ENCODE measurements at places on chromosomes 13 and 19. TPM values are rescaled to one million over a fixed set of nuclear protein-coding genes. Genes with fewer than 3 reads are reported as not detected.

DNA sequence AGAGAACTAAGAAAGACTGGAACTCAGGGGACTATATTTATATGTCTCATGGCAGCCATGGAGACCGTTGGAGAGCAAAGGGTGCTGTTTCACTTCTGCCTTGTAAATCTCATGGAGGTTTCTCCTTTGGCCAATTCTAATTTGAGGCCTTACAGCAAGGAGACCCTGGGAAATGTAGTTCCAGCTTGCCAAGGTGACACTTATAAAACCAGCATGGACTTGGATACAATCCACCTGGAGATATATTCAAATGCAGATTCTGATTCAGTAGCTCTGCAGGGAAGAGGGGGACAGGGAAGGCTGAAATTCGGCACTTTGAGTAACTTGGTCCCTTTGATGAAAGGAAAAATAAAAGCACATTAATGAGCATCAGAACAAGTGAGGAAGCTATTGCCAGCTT is 90.0 kb downstream of the OXGR1 start:
- no peak overlapping the region for H3K4me3 ChIP-seq
- H3K27me3 ChIP-seq: no peaks in the 10 kb centered on the region
- H3K36me3 ChIP-seq: no peaks in the 10 kb centered on the region
- H3K27ac ChIP-seq: no peak overlapping the region

- DNase-seq: no peak
- H3K27me3 ChIP-seq: no peaks in the 10 kb centered on the region
- H3K4me3 ChIP-seq: no peak overlapping the region
- H3K27ac ChIP-seq: no peak overlapping the region
Measured at GRCh38 chr13:104823709-104824108, 1711.8 kb downstream of the EFNB2 start.

DNA sequence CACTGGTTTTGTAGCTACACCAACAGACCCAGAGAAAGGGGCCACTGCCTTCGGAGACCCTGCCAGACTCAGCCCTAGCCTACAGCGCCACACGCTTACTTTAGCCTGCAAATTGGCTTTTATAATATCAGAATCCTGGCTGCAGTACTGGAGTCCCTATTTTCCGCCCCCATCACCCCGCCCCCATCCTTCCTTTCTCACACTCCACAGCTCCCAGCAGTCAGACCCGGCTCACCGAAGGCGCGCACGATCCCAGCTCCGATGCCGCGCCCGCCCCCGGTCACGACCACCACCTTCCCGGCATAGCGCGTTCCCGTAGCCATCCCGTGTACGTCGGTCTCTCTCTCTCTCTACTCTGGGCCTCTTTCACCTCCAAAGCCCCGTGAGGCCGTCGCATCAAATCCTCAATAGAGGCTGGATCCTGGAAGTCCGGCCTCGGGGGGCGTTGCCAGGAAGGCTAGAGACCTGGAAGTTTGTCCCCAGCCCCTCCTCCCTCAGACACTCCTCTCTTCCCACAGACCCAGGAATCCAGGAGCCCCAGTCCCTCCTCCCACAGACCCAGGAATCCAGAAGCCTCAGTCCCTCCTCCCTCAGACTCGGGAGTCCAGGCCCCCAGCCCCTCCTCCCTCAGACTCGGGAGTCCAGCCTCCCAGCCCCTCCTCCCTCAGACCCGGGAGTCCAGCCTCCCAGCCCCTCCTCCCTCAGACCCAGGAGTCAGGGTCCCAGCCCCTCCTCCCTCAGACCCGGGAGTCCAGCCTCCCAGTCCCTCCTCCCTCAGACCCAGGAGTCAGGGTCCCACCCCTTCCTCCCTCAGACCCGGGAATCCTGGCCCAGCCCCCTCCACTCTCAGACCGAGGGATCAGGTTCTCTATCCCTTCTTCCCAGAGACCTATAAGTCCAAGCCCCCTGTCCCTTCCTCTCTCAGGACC is at the start of gene HSD17B14:
TSS of gene HSD17B14 (minus strand) at position 403 of the 929 bp plus-strand sequence. CDS start at position 323, 80 bp downstream.
- peak within 1 kb of the TSS; percentile 88 for H3K27ac ChIP-seq
- no peaks in the 10 kb centered on the region for H3K4me1 ChIP-seq
- no peak for DNase-seq
- peak within 1 kb of the TSS; percentile 69 for H3K4me3 ChIP-seq
- H3K27me3 ChIP-seq: no peaks in the 10 kb centered on the region

- H3K4me1 ChIP-seq: no peaks in the 10 kb centered on the region
- H3K27ac ChIP-seq: no peak overlapping the region
- peaks cover 5% of the 10 kb centered on the region for H3K36me3 ChIP-seq
- no peak overlapping the region for H3K4me3 ChIP-seq
- DNase-seq: no peak
Measured at GRCh38 chr19:49556412-49557398, 23.7 kb downstream of the NOSIP start.

GRCh38 chr19:39701291-39701690 is 3.0 kb upstream of the LGALS14 start:
- H3K27me3 ChIP-seq: peaks cover 3% of the 10 kb centered on the region
- no peaks in the 10 kb centered on the region for H3K36me3 ChIP-seq
- H3K4me3 ChIP-seq: no peak overlapping the region
- H3K4me1 ChIP-seq: no peaks in the 10 kb centered on the region

- peaks cover 13% of the 10 kb centered on the region for H3K4me1 ChIP-seq
- H3K27ac ChIP-seq: no peak overlapping the region
- DNase-seq: no peak
- no peaks in the 10 kb centered on the region for H3K27me3 ChIP-seq
- no peaks in the 10 kb centered on the region for H3K36me3 ChIP-seq
- H3K4me3 ChIP-seq: no peak overlapping the region
Measured at GRCh38 chr13:33249066-33249465, 36.5 kb downstream of the STARD13 start.

DNA sequence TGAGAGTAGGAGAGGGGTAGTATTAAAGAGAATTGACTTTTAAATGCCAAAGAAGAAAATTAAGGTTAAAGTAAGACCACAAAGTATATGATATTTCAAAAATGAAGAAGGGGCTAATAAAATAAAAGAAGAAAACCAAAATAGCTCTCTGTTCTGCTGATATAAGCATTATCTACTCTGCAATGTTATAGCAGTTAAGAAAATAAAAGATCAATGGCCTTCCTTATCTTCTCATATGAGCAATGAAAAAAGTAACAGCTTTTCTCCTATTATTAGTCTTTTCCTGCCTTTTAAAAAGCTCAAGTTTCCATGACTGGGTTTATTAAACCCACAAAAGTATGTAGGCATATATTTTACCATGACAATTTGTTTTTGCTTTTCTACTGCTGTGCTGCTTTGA is 126.4 kb downstream of the TBC1D4 start:
- H3K4me3 ChIP-seq: no peak overlapping the region
- no peak overlapping the region for H3K27ac ChIP-seq
- H3K4me1 ChIP-seq: no peaks in the 10 kb centered on the region
- no peaks in the 10 kb centered on the region for H3K36me3 ChIP-seq

- DNase-seq: peak; percentile 78
- H3K27me3 ChIP-seq: no peaks in the 10 kb centered on the region
- peak overlapping the region; percentile 94 for H3K4me3 ChIP-seq
- H3K27ac ChIP-seq: peak overlapping the region; percentile 98
- H3K4me1 ChIP-seq: no peaks in the 10 kb centered on the region
Measured at GRCh38 chr19:32404933-32405430, 588 bp upstream of the DPY19L3 start.

DNA sequence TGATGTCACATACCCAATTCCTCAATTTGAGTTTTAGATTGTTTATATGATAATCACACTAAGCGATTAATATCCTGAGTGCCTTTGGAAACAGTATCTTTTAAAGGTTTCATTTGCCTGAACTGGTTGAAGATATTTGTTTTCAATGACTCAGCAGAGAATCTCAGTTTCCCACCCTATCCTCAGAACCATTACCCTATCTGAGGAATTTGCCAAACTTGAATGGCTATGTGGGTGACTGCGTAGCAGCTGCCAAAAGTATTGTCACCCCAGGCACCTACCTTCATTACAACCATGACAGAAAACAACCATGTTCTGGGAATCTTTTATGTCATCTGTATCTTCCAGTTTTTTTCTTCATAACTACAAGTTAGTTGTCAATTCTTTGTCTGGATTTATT is 440.1 kb upstream of the NBEA start:
- H3K4me3 ChIP-seq: no peak overlapping the region
- H3K27ac ChIP-seq: no peak overlapping the region
- H3K36me3 ChIP-seq: no peaks in the 10 kb centered on the region
- H3K27me3 ChIP-seq: no peaks in the 10 kb centered on the region
- no peak for DNase-seq

GRCh38 chr13:45055198-45055901 is 65.0 kb upstream of the GTF2F2 start:
- no peak for DNase-seq
- peaks cover 4% of the 10 kb centered on the region for H3K4me1 ChIP-seq
- H3K27ac ChIP-seq: peak overlapping the region; percentile 80
- no peak overlapping the region for H3K4me3 ChIP-seq

DNA sequence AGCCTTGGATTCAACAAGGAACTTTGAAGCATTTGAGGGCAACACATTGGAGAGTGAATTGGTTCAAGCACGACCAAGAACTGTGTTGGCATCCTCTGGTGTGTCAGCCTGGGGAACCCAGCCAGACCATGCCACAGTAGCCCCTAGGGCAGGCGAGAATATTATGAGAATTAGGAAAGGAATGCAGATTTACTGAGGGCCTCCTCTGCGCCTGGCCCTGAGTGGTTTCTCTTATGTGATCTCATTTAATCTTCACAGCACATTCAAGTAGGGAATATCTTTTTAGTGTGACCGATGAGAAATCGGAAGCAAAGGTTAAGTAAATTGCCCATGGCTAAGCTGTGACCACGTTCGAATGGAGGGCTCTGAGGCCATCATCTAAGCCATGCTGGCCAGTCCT is 15.3 kb upstream of the ERICH6B start:
- DNase-seq: no peak
- H3K4me3 ChIP-seq: no peak overlapping the region
- H3K4me1 ChIP-seq: no peaks in the 10 kb centered on the region

DNA sequence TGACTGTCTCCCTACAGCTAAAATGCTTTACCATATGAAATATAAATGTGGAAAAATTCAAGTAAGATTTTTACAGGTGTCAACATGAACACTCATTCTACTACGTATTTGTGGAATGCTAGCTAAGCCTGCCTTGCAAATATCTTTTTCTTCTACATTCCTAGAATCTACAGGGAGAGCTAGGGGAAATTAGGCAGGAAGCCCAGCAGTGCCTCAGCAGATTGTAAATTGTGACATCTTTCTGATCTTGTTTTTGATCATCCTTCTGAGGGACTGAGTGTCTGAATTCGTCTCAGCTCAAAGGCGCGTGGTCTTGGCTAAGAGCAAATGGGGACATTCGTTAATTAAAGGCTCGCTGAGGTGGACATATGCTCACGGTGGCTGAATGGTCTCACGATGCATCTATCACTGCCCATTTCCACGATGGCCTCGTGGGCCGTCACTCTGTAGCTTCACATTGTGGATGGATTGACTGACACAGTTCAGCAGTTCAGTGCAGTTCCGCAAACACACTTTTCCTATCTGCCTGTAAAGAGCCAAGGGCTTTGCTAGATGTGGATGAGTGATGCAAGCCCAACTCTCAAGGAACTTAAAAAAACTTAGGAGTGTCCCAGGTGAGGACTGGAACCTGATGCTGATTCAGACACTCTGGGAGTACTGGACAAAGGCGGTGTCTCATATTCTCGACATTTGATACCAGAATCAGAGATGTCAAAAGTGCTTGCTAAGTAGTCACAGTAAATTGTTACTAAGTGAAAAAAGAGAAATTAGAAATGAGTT is 562.5 kb downstream of the EFNB2 start:
- no peaks in the 10 kb centered on the region for H3K36me3 ChIP-seq
- no peaks in the 10 kb centered on the region for H3K4me1 ChIP-seq
- H3K27ac ChIP-seq: no peak overlapping the region
- DNase-seq: no peak
- H3K27me3 ChIP-seq: no peaks in the 10 kb centered on the region

DNA sequence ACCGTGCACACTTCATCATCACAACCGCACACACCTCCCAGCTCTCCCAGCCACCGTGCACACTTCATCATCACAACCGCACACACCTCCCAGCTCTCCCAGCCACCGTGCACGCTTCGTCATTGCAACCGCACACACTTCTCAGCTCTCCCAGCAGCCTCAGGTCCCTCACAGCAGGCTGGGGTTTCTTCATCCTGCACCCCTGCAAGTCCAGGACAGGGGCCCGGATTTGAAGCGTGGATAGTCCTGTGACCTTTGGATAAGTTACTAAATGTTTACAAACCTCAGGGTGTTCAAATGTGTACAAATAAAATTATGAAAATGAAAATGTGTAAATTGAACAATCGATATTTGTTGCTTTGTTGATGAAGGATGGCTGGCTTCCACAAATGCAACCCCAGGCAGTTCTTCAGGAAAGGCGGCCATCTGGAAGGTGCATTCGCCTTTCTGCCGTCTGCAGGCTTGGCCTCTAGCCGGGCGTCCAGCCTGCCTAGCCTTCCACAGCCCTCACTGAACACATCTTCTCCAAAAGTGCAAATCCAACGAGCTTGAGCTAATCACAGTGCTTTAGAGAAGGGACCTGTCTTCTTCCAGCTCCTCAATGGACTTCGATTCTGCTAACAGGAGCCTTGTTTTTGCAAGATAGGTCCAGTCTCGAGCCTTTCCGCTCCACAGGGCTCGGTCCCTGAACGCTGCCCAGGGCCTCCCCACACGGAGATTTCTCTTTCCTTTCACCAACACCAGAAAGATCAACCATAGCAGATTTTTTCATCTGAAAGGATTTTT is 74.2 kb downstream of the SPACA7 start:
- H3K4me3 ChIP-seq: no peak overlapping the region
- no peaks in the 10 kb centered on the region for H3K4me1 ChIP-seq
- no peak for DNase-seq

DNA sequence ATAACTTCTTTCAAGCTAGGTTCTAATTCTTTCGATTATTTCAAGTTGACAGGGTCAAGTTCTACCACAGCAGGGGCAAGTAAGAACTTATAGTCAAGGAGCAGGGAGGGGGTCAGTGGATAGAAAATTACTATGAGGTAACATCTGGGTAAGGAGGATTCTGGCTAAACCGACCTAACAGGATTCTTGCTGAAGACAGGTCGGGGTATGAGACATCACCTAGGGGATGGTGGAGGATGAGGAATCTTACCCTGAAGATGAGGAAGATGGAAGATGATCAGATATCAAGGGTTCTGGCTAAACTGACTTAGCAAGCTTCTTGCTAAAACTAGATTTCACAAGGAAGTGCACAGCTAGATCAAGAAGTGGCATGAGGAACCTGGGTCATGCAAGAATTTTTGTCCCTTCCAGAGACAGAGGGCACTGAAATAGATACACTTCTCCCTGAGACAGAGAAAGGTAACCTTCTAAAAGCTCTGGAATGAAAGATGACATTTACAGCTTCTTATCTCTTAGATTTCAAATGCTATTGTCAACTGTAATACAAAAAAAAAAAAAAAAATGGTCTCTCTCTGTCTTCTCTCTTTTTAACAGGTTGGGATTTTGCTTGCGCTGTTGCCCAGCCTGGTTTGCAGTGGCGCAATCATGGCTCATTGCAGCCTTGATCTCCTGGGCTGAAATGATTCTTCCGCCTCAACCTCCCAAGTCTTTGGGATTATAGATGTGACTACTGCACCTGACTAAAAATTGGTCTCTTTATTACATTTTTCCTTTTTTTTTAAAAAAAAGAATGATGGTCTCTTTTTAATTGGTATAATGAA is 9.6 kb upstream of the METTL21C start:
- no peaks in the 10 kb centered on the region for H3K4me1 ChIP-seq
- no peak overlapping the region for H3K4me3 ChIP-seq
- H3K27ac ChIP-seq: no peak overlapping the region
- H3K27me3 ChIP-seq: no peaks in the 10 kb centered on the region
- no peaks in the 10 kb centered on the region for H3K36me3 ChIP-seq

The NLRP7 gene
- total RNA-seq: not detected

The SPRED3 gene
- total RNA-seq: 0.29 TPM

The STARD13 gene
- 58.7 TPM for total RNA-seq

The ZNF358 gene
- 34.0 TPM for total RNA-seq

The CGB3 gene
- total RNA-seq: not detected

The MAP2K2 gene
- 64.5 TPM for total RNA-seq

The IGFL3 gene
- not detected for total RNA-seq

The ZNF613 gene
- total RNA-seq: 7.9 TPM

The UNC13A gene
- total RNA-seq: 0.15 TPM

The LILRA6 gene
- total RNA-seq: 1.8 TPM

The SULT2B1 gene
- 5.6 TPM for total RNA-seq
